ENCODE measurements at places on chromosomes 1 and 21.
A peak's percentile ranks its signal among the peaks of the same experiment; 100 is the strongest.

DNA sequence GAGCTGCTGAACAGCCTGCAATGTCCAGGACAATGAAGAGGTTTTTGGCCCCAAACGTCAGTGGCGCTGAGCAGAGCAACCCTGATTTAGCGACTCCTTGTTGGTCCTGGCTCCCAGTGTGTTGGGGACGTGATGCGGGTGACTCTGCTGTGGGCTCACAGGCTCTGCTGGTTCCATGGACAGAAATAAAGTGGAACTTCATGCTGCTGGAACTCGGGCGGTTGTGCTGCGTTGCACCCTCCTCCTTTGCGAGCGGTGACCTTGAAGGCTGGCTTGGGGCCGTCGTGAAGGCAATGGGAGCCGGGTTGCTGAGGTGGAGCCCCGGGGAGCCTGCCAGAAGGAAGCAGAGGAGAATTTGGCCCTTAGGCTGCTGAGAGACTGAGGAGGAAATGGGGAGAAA, 122.6 kb upstream of the C1orf174 start:
- no peak for DNase-seq

DNA sequence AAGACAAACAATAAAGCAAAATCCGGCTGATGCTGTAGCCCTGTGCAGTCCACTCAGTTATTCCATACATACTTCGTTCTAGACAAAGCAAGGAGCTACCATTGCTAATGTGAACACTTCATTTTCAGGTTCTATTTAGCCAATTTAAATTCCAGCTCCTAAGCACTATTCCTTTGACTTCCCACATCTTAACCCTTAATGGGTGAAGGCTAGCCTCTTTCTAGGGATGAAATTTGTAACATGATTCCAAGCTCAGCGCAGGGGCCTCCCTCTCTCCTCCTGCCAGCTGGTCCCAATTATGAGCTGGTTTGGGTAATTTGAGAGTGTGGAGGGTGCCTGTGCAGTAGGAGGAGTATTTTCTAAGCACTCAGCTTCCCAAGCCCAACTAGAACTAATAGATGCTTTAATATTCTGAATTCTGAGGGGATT, 53.9 kb upstream of the PTGFRN start:
- DNase-seq = no peak

DNA sequence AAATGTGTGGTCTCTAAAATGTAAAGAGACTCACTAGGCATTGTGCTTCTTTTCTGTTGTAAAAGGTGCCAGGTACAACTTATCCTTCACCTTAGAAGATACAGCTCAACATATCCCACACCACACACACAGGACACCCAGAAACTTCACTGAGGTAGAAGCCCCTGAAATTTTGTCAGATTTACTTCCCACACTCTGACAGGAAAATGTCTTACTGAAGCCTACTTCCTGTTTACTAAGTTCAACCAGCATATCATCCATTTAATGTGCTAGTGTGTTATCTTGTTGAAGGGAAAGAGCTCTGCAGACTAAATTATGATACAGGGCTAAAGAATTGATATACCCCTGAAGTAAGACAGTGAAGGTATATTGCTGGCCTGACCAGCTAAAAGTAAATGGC, 39.9 kb upstream of the INSL5 start:
- no peak for DNase-seq

- DNase-seq = no peak
These were observed 60.8 kb downstream of the FAM163A start for GRCh38 chr1:179803918-179804317.

DNA sequence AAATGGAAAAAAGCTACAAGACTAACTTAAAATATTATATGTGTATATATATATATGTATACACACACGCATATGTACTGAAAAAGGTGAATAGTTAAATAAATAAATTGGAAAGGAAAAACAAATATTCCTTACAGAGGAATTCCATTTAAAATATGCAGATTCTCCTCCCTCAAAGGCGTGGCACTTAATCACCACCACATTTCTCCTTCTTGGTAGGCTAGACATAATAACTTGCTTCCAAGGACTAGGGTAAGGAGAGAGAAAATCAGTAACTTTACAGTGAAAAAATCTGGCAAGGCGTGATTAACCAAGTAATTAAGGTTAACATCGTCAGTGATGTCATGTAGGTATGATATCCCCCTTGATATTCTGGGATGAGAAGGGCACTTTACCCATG, 84.0 kb upstream of the USP25 start:
- DNase-seq = no peak

- no peak for DNase-seq
These were observed 268.0 kb downstream of the NUF2 start for GRCh38 chr1:163589735-163590134.

DNA sequence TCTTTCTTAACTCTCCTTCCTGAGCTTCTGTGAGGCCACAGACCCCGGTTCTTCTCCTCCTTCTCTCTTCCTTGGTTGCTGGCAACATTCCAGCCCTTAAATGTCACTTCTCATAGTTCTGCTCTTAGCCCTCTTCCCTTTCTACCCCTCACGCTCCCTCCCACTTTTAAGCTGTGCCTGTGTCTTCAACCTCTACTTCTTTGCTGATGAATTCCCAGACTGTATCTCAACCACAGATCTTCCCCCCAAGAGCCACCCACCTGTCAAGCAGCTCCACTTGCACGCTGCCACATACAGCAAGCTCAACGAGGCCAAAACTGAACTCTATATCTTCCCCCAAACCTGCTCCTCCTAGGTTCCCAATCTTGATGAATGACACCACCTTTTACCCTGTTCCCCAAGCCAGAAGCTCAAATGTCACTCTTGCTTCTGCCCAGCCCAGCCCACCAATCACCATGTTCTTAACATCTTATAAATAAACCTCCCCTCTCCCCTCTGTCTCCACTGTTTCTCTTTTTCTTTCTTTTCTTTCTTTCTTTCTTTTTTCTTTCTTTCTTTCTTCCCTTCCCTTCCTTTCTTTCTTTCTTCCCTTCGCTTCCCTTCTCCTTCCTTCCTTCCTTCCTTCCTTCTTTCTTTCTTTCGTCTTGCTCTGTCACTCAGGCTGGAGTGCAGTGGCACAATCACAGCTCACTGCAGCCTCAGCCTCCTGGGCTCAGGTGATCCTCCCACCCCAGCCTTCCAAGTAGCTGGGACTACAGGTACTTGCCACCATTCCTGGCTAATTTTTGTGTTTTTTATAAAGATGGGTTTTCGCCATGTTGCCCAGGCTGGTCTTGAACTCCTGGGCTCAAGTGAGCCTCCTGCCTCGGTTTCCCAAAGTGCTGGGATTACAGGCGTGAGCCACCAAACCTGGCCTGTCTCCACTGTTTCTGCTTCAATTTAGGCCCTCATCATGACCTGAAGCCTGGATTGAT, 19.8 kb upstream of the PTP4A2 start:
- peak; percentile 64 for DNase-seq

DNA sequence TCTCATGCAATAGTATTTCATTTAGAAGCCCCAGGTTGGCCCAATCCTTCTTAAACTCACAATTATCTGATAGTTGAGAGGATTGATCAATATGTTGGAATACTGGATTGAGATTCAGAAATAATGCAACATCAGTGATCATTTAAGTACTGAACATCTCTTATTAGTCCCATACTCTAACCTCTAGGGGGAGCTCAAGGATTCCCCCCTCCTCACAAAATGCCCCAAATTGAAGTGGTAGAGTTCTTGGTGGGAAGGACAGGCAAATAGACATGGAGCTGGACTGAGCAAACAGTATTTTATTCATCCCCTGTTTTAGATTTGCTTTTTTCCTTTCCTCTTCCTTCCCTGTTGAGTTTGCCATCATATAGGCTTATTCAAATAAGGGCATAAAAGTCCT, 62.8 kb downstream of the NGF start:
- DNase-seq = no peak

DNA sequence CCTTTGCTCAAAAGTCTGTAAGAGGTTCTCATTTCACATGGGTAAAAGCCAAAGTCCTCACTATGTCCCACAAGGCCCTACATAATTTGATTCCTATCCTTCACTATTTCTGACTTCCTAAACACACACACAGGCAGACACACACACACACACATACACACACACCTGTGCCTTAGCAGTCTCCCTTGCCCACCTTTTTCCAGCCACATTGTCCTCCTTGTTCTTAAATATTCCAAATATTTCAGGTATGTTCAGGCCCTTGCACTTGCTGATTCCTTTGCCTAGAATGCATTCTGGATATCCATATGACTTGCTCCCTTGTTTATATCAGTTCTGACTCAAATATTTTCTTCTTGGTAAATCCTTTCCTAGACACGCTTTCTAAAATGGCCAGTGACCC, 54.6 kb downstream of the NTNG1 start:
- no peak for DNase-seq

DNA sequence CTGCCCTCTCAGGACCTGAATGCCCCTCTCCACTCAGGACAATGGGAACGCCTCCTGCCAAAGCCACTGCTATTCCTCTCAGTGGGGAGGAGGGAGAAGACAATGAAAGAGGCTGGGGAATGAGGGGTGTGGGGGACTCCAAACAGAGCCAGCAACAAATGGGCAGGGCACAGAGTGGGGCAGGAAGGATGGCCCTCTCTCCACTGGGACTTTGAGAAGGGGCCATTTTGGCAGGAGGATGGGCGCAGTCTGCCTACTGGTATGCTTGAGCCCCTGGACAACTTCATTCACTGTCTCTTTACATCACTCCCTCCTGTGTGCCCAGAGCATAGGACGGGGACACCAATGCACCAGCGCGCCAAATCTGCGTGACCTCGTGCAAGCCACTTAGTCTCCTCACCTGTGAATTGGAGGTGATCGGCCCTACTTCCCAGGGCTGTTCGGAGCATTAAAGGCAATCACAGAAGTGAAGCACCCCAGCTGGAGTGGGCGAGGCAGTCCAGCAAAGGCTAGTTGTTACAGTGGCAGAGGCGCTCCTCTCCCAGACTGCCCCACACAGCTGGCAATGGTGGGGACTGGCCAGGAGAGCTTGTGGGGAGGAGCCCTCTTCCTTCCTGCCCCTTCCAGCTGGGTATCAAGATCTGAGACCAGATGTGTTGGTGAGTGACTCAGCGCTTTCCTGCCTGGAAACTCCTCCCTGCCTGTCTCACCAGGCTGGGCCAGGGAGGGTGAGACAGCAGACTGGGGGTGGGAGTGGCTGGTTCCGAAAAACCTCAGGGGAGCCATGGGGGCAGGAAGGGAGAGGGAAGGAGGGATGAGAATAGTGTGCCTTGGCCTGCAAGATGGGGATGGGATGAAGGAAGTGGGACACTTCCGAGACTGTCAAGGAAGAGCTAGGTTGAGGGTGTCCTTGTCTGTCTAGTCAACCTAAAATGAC, 22.4 kb upstream of the SYNC start:
- peak; percentile 55 for DNase-seq

DNA sequence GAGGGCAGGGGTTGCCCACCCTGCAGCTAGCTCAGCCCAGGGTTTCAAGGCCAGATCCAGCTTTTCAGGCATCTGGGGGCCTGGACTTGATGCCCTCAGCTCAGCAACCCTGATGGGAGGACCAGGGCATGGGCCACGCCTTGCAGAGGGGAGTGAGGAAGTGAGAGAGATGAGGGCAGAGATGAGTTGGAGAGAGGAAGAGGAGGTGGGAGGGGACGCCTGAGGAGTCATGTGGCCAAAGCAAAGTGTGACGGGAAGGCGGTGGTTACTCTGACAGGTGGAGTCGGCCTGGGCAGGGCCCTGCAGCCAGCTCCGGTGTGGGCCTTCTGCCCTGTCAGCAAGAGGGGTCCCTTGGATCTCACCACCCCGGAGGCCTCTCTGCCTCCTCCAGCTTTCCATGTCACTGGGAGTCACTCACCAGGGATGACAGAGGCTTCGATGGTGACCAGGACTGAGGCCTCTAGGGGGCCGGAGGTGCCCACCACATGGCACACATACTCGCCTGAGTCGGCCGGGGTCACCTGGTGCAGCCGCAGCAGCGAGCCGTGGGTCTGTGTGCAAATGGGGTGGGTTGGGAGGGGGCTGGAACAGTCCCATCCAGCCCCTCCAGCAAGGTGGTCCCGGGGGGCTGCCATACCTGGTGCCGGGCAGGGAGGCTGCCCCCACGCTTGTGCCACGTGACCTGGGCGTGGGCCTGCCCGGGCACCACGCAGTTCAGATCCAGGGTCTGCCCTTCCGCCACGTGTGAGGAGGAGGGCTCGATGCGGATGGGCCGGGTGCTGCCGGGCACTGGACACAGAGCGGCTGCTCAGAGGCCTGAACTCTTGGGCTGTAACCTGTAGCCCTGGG, 40.4 kb downstream of the LDLRAD2 start:
- DNase-seq = peak; percentile 15

DNA sequence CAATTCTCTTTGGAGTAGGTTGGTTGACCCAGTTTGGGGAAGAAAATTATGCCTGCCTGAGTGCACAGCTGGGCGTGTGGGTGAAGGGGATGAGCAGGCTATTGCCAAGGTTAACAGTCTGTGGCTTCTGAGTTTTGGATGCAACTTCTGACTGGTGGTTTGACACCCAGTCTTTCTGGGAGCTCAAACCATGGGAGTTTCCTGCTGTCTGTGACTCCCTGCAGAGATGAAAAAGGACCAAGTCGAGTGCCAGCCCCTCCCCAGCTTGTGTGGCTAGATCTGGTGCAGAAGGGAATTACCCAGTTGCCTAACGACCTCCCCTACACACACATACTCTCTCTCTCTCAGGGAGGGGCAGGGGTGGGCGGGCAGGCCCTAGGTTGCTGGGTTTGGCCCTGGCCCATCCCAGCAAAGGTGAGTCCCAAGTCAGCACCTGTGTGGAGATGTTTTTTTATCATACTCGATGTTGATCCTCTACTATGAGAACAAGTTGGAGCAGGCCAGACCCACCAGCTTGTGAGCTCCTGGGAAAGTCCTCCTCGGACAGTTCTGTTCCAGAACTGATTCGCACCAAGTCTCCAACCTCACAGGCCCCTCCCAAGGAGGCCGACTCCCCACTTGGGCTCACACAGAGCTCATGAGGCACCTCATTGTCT, 28.2 kb downstream of the PKP1 start:
- DNase-seq = peak; percentile 57

DNA sequence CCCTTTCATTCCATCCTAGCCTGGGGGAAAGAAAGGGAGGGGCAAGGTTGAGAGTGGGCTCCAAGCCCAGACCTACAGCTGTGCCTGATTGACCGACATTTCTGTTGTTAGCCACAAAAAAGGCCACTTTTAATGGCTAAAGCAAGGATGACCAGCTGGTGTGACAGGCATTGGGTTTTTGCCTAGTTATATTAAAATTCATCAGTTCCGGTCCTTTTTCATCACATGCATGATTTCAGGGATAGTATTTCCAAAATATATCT, 192.3 kb downstream of the ZNF326 start:
- no peak for DNase-seq

Measured in inflammatory macrophage treated with lipopolysaccharide for 1 hour (primary cell).